HTR-8/SVneo (cell line): ENCODE measurements at places on chromosomes 3 and 15.

GRCh38 chr15:84775867-84776449 lies 27.6 kb downstream of the ZNF592 start:
- no peak for DNase-seq

DNA sequence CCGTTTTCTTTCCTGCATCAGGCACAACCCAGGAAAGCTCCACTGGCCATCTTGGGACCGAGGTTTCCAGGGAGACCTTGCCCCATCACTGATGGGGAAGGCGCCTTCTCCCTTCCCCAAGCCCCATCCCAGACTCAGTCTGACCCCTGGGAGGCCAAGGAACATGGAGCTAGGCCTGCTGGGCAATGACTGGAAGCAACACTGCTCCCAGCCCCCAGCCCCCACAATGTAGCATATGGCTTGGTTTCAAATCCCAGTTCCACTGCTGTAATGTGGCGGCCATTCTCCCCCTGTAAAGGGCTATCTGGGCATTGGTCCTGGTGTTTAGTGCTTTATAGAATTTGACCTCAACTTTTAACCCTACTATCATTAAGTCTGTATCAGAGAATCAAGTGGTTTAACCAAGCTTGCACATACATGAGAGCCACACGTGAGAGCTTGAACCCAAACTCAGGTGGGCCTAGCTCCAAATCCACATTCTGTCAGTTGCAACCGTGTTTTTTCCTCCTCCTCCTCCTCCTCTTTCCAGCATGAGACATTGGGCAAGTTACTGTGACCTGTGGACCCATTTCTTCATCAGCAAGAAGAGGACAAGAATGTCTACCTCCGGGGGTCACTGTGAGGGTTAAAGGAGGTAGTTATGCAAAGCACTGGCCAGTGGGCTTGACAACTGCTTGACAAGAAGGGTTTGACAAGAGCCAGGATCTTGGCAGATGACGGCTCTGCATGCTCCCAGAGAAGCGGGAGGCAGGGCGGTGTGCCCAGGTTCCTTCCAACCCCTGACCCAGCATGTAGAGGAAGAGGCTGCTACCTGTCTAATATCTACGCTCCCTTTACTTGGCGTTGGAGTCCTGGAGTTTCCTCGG lies 37.4 kb downstream of the KLHL25 start:
- DNase-seq = no peak

DNA sequence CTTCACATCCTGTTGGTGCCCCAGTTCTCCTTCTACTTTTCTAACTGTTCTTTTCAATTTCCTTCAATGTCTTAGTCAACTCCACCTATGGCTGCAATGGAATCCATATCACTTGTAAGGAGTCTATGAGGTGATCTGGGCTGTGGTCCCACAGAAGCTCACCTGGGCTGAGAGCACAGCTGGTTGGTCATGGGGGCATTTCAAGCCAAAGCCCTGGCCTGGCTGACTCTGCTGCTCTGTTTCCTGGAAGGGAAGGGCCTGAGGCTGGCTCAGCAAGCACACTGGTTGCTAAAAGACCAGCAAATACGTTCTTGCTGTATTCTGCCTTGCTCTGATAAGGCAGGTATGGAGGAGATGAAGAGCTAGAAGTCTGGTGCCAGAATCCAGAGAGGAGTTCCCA lies 29.0 kb downstream of the AMOTL2 start:
- no peak for DNase-seq

- DNase-seq = no peak
Observed at GRCh38 chr3:65151666-65152065, 463.9 kb upstream of the ADAMTS9 start.

- DNase-seq = no peak
Observed at GRCh38 chr15:54273928-54274327, 295.7 kb downstream of the UNC13C start.

DNA sequence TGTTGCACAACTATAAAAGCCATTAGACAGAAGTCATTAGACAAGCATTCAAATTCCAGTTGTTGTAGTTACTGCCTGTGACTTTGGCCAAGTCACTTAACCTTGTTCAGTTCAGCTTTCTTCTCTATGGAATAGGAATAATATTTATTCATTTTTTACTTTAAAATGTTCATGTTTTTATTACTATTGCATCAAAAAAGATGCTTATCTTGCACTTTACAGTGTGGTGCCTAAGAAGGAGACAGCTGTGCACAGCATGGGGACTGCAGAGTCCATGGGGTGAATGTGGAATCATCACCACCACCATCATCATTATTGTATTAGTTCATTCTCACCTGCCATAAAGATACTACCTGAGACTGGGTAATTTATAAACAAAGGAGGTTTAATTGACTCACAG lies 504.2 kb downstream of the SOX2 start:
- no peak for DNase-seq

DNA sequence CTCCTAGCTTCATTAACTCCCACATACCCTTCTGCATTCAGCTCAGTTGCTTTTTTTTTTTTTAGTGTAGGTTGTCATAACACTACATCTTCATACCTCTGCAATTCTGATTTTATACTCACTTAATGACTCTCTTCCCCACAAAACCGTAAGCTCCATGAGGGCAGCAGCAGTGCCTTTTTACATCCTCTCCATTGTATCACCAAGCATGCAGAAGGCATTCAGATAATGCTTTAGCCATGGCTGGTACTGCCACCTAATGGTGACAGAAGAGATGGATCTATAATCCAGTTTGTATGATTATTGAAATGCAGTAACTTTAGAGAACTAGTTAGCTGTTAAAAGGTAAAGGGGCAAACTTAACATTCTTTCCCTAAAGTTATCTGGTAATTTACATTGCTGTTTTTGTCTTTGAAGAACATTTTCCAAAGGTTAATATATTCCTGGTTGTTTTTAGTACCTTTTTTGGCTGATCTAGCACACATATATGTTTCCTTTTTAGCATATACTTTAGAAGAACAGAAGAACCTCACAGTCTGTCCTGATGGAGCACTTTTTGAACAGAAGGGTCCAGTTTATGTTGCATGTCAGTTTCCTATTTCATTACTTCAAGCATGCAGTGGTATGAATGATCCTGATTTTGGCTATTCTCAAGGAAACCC lies 36.8 kb downstream of the ATP1B3 start:
- peak; percentile 50 for DNase-seq

GRCh38 chr3:89038869-89039268 lies 68.6 kb upstream of the EPHA3 start:
- no peak for DNase-seq

DNA sequence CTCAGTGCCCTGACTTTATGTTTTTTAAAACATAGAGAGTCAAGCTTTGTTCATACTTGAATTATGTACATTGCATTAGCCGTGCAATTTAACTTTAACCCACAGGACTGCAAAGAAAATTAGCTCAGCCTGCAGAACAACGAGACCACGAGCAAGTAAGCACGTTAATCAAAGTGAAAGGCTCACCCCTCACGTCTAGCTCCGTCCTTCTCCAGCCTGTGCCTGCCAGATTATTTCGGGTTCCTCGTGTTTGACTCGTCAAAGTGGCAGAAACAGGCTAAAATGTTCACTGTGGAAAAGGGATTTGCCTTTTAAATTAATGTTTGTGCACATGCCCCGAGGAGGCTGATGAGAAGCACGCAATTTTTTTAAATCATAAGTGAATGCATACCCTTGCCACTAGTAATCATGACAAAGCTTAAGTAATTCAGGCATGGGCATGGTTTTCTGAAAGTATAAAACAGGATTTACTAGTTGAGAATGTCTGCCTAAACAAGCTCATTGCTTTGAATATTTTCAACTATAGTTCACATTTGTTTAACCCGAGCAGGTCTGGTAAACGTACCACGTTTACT lies 15.3 kb downstream of the ZBTB38 start:
- DNase-seq = no peak

DNA sequence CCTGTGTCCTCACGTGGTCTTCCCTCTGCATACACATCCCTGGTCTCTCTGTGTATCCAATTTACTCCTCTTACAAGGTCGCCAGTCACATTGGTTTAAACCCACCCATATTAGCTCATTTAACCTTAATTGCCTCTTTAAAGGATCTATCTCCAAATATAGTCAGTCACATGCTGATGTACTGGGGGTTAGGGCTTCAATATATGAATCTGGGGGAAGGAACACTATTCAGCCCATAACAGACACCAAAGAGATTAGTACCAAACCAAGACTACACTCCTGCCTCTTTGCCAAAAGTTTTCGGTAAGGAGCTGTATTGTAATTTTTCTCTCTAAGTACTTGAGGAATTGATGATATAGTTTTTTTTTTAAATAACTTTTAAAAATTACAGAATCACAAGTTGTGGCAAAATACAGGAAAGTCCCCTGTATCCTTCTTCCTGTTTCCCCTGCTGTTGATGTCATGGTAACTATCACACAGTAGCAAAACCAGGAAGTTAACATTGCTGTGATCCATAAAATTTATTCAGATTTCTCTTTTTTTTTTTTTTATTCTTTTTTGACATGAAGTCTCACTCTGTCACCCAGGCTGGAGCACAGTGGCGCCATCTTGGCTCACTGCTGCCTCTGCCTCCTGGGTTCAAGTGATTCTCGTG lies 67.8 kb downstream of the SLCO3A1 start:
- no peak for DNase-seq

DNA sequence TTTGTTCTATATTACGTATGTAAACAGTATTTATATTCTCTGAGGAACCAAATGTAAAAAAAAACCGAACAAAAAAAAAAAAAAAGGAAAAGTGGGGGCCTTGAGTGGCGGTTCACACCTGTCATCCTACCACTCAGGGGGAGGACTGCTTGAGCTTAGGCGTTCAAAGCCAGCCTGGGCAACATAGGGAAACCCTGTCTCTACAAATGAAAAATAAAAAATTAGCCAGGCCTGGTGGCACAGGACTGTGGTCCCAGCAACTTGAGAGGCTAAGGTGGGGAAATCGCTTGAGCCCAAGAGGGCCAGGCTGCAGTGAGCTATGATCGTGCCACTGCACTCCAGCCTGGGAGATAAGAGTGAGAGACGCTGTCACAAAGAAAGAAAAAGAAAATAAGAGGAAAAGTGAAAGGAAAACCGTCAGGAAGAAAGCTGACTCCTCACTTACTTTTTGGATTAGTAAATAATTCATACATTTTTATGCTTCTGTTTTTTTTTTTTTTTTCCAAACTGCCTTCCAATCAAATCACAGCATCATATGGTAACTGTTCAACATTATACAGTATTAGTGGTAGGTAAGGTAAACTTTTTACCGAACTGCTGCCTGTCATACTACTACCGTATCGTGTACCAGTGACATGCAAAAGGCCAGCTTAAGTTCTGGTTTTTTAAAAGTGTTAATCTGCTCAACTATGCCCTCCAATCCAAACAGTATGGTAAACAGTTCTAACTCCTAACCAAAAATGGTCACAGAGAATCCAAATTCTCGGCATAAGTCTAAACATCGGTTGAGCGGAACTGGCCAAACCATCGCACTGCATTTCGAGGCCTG lies 1.2 kb downstream of the PHC3 start:
- no peak for DNase-seq

- no peak for DNase-seq
Observed at GRCh38 chr3:47664519-47664918, 85.9 kb upstream of the CSPG5 start.

DNA sequence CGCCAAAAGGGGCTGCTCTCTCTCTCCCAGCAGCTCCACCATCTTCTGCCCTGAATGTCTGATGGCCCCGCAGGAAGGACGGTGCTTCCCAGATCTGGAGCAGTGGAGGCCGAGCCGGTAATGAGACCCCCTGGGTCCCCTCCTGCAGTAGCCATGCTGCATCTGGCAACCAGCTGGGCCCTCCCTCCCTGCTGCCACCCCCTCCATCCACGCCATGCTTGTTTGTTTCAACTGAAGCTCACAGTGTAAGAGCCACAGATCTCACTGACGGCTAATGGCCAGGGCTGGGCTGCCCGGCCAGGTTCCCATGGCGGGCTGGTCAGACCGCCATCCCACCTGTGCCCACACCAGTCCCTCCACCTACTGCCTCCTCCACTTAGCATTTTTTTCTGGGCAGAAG lies 260.8 kb downstream of the UACA start:
- no peak for DNase-seq

GRCh38 chr3:49359623-49360022 lies 1.5 kb upstream of the GPX1 start:
- DNase-seq = no peak

- no peak for DNase-seq
Observed at GRCh38 chr3:113532698-113533533, 561 bp downstream of the SIDT1 start.

GRCh38 chr3:2623436-2623835 lies 486.7 kb downstream of the IL5RA start:
- DNase-seq = no peak

- no peak for DNase-seq
Observed at GRCh38 chr3:161557445-161558150, 61.0 kb downstream of the OTOL1 start.

DNA sequence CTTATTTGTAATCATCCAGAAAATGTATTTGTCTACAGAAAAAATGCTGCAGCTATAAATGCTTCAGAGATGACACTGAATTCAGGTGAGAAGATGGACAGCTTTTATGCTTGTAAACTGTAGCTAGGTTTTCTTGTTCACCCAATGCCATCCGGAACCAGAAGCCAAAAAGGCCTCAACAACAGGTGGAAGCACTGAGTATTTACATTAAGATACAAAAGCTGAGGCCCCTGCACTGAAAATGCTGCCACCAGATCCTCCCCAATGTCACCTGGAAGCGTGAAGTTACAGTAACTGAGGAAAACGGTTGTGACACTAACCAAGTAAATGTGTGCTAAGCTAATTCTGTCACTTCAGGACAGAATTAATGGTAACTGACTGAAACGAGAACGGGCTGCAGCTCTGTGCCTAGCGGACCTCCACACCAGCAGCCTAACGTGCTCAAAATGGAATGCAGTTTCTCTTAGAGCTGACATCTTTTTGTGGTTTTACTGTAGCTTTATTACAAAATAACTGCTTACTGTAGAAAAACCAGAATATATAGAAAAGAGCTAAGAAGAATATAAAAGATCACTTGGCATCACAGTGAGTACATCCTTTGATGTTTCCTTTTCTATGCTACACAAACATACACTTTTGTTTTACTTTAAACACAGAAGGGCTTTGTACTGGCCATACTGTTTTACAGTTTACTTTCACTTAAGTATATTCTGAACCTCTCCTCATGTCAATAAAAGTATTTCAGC lies 7.6 kb downstream of the CHSY1 start:
- DNase-seq = no peak
